ENCODE measurements at places on chromosomes 6 and 20.

DNA sequence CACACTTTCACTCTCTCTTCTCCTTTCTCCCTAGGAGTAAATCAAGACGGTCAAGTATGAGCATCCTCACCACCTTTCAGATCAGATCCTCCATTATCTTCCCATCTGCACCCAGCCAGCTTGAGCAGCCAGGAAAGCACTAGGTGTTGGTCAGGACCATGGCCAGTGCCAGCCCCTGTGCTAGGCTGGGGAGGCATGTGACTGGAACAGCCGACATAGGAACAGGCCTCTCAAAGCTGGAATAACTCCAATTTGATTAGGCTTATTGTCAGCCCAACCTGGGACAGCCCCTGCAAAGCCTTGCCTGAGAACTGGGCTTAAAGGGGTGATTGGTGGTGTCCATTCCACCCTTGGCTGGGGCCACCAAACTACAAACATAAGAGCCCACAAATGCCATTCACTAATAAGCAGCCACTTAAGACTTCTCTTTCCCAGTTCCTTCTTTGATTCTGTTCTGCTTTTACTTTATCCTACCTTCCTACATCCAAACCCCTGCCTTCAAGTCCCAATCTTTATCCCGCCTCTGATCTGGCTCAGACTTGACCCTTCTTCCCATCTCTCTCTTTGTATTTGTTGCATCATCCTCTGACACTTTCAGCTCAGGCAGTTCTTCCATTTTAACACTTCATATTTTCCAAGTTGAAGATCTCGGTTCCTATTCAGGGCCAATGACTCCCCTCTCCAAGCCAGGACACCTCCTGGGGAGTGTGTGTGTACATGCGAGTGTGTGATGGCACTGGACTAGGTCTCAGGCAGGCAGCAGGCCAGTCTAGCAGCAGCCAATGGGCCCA, 4.5 kb upstream of the TREM2 start:
- DNase-seq, result no peak

- no peak for DNase-seq
Observed at GRCh38 chr6:3861424-3861823, 12.3 kb downstream of the FAM50B start.

DNA sequence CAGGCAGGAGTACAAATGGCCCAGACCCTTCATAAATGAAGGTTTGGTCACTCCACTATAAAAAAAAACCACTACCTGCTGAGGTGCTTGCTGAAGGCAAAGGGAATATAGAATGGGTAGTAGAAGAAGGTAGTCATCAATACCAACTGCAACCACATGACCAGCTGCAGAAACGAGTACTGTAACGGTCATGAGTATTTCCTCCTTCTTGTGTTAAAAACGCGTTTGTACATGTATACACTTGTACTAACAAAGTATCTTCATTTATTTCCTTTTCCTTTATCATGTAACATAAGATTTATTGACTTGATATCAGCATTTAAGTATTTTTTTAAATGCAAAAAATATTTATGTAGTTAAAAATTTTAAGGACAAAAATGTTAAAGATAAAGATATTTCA, 238.6 kb downstream of the TFAP2B start:
- DNase-seq, result no peak

DNA sequence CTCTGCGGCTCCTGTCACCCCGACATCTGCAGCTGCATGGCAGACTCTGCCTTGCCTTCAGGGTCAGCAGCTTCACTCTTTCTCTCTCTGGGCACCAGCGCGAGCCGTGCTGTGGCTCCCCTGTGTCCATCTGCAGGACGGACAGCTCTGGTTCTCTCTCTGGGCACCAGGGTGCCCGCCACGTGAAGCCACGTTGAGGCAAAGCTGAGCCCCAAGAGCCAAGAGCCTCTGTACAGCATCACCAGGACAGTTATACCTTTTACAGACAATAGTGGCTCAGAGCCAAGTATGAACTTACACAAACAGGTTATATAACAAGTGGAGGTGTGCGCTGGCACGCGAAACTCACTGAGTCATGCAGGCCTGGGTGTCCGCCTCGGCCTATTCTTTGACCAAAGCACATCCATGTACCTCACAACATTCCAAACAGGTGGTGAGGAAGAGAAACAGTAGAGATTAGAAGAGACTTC, 50.8 kb downstream of the FAM50B start:
- DNase-seq, result no peak

DNA sequence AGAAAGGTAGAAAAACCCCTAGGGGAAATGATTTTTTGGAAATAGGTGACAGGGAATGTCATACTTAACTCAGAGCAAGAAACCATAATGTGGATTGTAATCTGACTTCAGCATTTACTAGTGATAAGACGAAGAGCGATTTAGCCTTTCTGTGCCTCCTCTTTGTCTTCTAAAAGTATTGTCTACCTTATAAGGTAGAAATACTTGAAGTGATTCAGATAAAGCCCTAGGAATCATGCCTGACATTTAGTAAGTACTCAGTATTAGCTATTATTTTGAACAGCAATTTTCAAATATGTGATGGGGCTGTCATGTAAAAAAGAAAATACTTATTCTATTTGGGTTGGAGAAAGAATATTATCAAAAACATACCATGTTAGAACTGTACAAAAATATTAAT, 525.9 kb upstream of the EYS start:
- no peak for DNase-seq

DNA sequence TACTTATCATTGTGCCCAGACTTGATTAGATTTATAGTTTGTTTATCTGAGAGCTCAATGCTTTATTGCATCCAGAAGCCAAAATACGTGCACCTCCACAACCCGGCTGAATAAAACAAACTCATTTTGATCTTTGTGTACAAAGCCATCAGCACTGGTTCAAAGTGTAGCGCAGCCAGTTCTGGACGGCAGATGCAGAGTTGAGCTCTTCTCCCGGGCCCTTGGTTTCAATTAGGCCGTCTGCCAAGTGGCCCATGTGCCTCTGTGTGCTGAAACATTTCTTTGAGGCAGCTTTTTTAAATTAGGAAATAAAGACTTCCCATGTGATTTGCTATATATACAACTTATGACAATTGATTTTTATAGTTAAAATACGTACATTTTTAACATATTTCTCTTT, 96.2 kb upstream of the RSPO3 start:
- no peak for DNase-seq

GRCh38 chr20:251354-251753, 6.2 kb upstream of the DEFB132 start:
- no peak for DNase-seq

GRCh38 chr6:35094183-35094582, 47.0 kb downstream of the TCP11 start:
- DNase-seq, result no peak

DNA sequence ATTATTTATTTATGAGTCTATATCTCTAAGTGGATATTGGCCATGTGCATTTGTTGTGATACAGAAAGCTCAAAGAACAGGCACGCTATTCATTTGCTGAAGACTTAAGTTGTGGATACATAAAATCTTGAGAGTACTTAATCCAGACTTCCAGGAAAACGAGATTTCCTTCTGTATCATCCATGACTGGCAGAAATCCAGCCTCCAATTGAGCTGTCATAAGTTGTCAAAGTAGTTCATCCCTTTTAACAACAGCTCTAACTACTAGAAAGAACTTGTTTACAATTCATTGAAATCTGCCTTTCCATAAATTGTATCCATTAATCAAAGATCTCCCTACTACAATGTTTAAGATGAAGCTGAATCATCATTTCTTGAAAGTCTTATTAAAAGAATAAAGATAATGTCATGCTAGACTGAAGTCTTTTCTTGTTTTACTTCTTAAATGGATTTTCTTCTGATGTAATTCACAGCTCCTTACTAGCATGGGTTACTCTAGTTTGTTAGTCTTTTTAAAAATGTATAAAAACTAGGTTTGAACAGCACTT, 447.3 kb upstream of the CITED2 start:
- no peak for DNase-seq

DNA sequence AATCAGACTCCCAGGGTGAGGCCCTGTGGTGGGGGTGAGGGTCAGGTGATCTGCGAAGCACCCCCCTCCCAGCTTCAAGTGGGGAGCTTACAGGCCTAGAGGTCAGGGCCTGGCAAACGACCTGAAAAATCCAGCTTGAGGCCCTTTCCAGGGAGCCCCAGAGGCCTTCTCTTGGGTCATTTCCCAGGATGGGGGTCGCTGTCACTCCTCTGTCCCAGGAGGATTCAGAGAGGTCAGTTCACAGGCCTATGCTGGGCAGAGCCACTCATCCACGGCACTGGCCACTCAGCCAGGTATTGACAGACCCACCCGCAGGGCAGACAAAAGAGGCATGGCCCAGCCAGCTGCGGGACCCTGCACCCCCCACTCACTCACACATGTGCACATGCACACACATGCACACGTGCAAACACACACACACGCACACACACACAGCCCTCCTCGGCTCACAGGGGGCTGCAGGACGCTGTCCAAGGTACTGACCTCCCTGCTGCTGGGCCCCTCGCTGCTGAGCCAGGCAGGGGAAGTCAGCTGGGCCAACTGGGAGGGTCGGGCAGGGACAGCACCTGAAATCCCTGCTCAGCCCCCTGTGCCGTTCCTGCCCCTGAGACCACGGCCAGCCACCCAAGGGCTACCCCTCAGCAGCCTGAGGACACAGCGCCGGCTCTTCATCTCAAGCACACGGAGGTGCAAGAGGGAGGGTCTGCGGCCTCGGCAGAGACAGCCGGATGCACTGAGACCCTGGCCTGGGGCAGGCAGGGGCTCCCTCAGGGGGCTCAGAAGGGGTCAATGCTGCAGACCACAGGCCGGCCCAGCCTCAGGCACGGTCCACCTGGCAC, 113.8 kb downstream of the TAF4 start:
- DNase-seq, result no peak

- no peak for DNase-seq
Observed at GRCh38 chr20:17616480-17617211, 46.8 kb downstream of the DSTN start.

DNA sequence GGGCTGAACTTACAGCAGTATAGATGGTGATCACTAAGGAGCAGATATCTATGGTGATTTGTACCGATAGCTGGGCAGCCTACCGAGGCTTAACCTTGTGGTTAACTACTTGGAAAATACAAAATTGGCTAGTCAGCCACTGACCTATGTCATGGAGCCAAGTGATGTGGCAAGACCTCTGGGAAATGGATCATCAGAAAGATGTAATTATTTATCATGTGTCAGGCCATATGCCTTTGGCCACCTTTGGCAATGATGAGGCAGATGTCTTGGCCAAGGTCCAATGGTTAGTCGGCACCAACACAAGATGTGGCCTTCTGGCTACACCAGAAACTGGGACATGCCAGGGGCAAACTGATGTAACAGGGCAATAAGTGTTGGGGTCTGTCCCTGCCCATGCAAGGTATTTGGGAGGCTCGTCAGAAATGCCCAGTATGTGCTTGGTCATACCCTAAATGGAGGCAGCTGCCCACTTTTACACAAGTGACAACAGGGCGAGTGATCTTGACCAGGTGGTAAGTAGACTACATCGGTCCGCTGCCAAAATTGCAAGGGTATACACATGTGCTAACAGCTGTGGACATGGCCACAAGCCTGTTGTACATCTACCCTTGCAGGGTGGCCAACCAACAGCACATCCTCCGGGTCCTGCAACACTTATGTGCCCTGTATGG, 30.1 kb downstream of the HDDC2 start:
- DNase-seq, result no peak

- DNase-seq, result no peak
Observed at GRCh38 chr6:6678185-6678671, 89.7 kb downstream of the LY86 start.

DNA sequence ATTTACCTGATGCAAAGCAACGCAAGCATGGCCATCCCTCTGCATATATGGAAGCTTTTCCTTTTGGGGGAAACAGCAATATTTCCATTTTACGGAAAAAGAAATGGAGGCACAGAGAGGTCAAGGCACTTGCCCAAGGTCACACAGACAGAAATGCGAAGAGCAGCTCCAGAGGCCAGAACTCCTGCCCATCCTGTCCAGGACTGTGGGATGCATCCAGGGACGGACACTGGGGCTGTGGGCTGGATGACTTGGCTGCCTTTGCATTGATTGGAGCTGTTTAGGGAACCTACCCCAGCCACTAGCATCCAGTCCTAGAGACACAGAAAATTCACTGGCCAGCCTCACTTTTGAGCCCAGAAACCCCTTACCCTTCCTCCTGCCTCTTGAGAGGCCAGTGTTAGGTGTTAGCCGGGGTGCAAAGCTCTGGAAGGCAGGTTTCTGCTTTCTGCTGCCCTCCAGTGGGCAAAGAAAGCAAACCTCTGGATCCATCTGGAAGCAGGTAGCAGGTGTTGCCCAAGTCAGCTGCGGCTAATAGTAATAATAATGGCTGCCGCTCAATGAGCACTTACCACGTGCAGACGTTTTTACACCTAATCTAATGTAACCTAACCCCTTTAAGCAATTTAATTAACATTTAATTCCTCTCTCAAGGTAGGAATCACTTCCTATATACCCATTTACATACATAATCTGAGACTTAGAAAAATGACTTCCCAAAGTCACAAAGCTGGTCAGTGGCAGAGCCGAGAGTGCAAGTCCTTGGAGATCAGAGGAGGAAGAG, 31.7 kb upstream of the CCN5 start:
- peak; percentile 61 for DNase-seq

GRCh38 chr6:139640921-139641320, 266.5 kb upstream of the CITED2 start:
- no peak for DNase-seq

- no peak for DNase-seq
Observed at GRCh38 chr6:125656287-125656870, 93.1 kb upstream of the HEY2 start.

- no peak for DNase-seq
Observed at GRCh38 chr20:35267092-35267491, 10.8 kb downstream of the MMP24OS start.

DNA sequence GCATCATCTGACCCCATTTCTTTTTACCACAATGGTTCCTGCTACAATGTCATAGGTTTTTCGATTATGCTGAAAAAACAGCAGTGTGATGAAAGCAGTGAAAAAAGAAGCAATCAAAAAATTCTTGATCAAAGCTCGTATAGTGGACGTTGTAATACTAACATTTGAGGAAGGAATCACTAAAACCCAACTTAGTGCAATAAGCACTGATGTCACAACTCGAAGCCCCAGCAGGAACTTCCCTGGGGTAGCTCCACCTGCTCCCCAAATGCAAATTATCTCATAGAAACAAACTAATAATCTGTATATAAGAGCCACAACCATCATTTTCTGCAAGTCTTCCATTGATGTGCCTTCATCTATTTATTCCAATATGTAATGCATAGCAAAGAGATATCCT, 285.6 kb upstream of the SGK1 start:
- no peak for DNase-seq

DNA sequence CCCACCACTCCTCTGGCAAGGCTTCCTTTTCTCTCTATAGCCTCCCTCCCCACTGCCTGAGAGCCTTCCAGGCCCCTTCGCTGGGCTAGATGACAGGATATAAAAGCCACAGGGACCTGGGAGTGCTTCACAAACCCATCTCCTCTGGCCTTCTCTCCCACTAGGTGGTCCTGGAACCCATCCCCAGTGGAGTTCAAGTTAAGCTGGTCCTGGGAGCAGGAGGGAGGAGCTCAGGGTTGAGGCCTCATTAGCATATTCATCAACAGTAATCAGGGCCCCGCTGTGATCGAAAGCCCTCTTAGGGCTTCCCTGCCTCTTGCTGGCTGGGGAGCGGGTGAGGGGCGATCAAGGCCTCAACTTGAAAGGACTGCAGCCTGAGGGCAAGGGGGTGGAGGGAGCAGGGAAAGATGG, 9.1 kb downstream of the EBF4 start:
- no peak for DNase-seq
